ENCODE measurements at places on chromosomes 7 and 10.

DNA sequence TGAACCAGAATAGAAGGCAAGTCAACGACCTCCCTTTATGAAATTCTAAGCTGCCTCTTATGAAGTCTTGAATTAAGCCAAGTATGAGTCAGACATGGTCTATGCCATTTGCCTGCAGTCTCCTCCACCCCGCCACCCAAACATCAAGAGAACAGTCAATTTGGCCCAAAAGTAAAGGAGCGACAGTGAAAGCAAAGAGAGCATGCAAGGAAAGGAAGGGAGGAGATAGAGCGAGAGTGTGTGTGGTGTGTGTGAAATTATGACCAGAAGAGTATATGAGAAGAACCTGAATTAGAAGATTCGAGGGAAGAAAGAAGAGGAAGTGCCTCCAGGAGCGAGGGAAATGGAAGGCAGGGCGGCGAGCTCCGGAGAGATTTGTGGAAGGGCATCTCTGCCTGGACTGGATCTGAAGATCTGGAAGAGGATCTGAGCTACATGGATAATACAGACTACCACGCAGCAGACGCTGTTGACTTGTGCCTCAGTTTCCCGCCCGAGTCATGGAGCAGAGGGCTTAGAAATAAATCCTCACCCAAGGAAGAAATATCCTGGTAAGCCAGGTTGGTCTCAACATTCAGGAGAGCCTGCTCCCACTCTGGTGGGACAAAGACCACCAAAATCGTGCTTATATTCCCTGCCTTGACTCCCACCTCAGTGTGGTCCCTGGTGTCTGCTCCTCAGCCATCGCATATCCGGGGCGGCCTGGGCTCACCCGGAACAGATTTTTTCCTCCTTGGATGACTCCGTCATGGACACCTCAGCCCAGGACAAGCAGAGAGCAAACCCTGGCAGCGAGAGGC lies 459 bp downstream of the ZDHHC6 start:
- peak; percentile 2 for DNase-seq

- no peak for DNase-seq
Observed at GRCh38 chr10:120727001-120727400, 124.2 kb upstream of the WDR11 start.

DNA sequence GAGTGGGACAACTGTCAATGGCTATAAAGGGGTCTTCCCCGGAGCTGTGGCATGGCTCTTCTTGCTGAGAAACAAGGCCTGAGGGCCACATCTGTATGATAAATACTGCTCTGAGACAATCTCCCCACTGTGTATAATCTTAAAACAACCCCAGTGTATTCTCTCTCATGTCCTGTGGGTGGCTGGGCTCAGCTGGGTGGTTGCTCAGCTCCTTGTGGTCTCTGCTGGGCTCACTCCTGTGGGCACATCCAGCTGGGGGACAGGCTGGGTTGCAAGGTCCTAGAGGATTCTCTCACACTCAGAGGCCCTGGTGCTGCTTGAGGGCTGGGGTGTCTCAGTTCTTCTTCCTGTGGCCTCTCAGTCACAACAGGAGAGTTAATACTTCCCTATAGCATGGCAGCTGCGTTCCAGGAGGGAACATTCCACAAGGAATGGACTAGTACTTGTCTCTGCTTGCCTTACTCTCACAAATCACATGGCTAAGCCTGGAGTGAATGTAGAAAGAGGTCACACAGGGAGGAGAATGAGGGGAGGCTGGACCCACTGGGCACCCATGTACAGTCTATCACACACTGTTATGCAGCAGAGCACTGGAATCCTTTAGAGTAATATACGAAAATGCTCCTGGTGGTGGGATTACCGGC lies 4.5 kb upstream of the EEPD1 start:
- no peak for DNase-seq

- DNase-seq, result no peak
Observed at GRCh38 chr10:63525021-63525420, 3.8 kb downstream of the REEP3 start.

DNA sequence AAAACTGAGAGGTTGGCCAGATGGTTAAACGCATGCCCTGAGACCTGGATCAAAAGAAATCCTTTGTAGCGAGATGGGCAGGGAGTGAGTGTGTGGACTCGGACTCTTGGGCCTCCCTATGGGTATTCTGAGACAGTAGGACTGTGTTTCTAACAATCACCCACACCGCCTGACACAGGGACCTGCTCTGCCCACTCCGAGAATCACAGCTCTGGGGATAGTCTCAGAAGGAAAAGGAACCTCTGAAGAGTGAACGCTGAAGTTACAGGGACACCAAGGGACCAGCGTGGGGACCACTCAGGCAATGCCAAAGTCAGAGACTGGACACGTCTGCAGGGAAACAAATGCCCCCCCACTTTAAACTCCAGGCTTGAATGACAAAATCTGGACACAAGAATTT lies 242.1 kb upstream of the TCERG1L start:
- no peak for DNase-seq

DNA sequence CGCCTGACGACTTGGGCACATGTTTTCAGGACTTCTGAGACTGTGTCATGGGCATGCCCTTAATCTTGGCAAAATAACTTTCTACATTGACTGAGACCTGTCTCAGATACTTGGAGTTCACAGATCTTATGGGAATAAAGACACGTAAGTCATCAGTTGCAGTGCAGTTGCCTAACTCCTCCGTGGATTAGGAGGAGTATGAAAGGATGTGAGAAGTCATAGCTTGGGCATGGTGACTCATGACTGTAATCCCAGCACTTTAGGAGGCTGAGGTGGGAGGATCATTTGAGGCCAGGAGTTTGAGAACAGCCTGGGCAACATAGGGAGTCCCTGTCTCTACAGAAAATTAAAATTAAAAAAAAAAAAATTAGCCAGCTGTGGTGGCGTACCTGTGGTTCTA lies 49.6 kb downstream of the EXOC6 start:
- peak; percentile 6 for DNase-seq

DNA sequence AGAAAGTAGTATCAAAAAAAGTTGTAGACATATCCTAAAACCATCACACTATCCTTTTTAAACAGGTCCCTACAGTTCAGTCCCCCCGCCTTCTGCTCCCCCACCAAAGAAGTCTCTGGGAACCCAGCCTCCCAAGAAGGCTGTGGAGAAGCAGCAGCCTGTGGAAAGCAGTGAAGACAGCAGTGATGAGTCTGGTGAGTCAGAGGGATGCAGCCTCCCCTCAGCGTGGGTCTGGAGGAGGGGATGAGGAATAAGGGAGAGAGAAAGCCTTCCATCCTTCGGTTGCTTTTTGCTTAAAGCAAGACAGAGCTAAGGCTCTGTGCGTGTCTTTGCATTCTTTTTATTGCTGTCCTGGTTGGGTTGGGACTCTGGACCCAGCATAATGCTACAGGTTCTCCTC lies 7.6 kb downstream of the NOLC1 start:
- no peak for DNase-seq

DNA sequence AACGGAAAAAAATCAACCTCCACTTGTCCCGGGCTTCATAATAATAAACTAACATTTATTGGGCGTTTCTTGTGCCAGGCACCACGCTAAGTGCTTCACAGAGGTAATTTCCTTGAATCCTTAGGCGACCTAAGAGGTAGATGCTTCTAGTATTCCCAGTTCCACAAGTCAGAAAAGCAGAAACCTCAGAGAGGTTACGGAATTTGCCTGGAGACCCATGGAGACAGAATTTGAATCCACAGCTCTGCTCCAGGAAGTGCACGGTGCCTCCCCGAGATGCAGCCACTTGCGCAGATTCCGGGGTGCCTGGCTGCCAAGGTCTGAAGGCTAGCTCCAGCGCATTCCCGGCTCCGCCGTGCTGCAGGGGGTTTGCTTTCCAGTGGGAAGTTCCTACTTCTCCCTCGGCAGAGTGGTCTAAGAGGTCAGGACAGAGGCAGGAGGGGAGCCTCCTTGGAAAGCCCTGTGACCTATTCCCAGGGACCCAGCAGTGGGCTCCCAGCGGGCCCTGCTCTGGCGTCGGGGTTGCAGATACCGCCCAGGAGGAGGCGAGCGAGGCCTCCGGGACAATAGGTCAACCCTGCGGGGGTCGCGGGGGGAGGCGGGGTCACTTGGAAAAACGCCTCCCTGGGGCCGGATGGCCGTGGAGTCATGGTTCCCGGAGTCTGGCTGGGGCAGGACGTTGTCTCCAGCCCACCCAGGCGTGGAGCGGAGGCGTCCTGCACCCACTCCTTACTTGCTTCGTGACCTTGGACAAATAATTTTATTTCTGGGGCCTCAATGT lies 10.1 kb upstream of the NKX2-3 start:
- no peak for DNase-seq

DNA sequence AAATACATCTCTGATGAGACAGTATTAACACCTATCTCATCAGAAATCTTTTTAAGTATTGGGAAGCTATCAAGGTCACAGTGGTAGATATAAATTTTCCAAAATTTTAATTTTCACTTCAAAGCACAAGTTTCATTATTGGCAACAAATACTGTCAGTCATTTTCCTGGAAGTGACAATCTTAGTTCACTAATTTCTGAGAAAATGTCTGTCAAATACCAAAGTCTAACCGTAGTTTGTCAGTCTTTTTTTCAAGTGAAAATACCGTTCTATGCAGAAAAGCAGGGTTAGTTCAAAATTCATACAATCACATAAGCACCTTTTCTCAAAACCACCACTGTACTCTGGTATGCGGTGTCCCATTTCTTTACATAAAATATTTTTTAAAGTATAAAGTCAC lies 40.4 kb downstream of the CACUL1 start:
- DNase-seq, result no peak

DNA sequence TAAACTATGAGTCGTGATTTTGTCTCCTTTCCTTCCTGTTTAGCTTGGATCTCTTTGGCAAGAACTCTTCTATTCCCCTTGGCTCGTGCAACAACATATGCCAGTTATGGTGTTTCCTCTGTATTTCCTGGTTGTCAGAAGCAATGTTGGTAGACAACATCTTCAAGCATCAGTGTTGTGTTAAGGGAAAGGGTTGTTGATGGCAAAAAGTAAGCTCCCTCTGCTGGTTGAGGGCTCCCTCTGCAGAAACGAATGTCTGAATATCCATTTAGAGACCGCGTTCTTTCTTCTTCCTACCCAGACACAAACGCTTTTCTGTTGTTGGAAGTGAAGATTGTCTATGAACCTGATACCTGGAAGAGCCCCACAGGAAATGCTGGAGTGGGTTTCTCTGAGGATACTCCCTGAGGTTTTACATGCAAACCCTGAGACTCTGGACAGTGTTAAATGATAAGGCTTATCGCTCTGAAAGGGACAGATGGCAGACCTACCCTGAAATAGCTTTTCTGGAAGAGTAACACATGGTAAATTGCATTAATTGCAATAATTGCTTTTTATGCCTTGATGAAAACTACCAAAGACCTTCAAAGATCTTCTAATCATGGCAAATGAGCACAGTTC lies 23.5 kb upstream of the C1QL3 start:
- DNase-seq, result no peak

- DNase-seq, result no peak
Observed at GRCh38 chr7:95730493-95731280, 41.7 kb upstream of the DYNC1I1 start.

GRCh38 chr7:82897500-82897899 lies 265.2 kb downstream of the PCLO start:
- no peak for DNase-seq

- DNase-seq, result no peak
Observed at GRCh38 chr10:22647244-22647643, 67.1 kb downstream of the PIP4K2A start.

DNA sequence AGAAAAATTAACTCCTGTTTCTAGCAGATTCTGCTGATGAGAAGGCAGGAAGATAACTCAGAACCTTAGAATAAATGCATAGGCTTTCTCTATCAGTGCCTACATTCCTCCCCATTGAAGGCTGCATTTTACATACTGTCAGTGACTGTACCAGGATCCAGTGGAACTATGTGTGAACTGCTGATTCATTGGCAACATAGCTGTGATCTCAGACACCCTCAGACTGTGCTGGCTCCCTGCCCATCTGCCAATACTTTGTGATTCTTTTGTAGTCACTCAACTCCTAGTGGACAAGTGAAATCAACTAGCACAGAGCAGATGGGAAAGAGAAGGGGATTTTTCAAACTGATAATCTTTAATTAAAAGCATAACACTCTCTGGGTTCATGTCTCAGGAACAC lies 375.8 kb downstream of the MDFIC start:
- peak; percentile 82 for DNase-seq

GRCh38 chr10:73922007-73922863 lies 11.3 kb downstream of the PLAU start:
- no peak for DNase-seq

DNA sequence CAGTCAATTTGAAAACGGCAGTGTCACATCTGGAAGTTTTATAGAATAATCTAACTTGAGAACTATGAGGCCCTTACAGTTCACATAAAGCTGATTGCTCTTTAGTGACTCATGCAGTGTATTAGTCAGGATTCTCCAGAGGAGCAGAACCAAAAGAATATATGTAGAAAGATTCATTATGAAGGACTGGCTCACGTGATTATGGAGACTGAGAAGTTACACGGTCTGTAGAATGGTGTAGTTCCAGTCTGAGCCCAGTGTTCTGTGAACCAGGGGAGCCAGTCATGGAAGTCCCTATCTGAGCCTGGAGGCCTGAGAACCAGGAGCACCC lies 21.5 kb downstream of the RBM33 start:
- DNase-seq, result peak; percentile 1

DNA sequence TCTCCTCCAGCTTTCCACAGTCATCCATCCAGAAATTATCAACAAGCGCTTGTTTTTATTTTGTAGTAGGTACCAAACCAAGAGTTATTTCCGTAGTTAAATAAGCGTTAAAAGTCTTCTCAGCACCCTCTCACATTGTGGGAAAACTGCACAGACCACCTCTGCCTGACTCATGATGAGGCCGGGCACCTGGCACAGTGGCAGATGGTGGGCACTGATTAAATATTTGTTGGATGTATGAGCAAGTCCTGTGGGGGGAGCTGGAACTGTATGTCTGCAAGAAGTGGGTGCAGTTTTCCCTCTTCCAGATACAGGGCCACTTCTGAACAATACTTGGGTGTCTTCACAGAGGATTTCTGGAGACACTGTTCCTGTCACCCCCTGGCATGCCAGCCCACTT lies 5.3 kb upstream of the REPIN1 start:
- DNase-seq, result no peak

- no peak for DNase-seq
Observed at GRCh38 chr7:50735333-50735732, 47.4 kb downstream of the GRB10 start.

DNA sequence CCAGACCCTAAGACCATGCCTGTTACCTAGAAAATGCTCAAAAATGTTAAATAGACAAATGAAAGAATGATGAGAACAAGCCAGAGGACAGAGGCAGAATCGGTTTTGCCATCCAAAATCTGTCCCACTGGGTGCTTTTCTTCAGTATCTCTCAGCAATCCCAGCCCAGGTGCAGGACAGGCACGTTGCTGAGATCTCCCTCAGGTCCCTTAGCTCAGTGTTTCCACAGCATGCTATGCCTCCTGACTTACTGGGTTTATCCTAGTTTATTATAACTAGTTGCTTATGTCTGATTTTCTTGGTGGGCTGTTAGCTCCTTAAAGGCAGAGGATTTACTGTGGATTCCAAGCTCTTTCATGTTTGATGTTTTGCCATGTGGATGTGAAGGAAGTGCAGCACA lies 20.3 kb downstream of the CPED1 start:
- no peak for DNase-seq

GRCh38 chr10:17412323-17412722 lies 42.1 kb downstream of the ST8SIA6 start:
- no peak for DNase-seq
